Fibroblast of lung (primary cell): ENCODE measurements at places on chromosomes 4 and X. TPM values are rescaled to one million over a fixed set of nuclear protein-coding genes. Genes with fewer than 3 reads are reported as not detected.

DNA sequence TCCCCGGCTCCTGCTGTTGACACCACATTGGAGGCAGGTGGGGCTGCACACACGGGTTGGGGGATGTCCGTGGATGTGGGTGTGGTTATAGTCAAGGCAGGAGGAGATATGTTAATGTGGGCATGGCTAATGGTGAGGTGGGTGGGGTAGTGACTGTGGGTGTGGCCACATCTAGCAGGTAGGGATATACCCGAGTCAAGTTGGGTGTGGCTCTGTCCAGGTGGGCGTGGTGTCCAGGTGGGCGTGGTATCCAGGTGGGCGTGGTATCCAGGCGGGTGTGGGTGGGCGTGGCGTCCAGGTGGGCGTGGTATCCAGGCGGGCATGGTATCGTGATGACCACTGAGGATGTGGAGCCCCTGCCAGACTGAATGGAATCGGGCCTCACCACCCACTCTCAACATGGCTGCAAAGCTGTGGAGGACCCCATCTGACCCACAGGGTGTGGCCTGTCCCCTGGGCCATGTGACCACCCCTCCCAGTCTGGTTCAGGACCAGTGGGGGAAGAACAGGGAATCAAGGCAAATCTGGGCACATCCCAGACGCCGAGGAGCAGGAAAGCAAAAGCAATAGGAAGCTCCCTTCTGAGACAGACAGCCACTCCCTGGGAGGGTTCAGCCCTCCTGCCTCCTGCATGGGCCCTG is 21.0 kb downstream of the MAN2B2 start:
- no peak overlapping the region for H3K4me3 ChIP-seq
- H3K36me3 ChIP-seq, result peaks cover 7% of the 10 kb centered on the region
- DNase-seq, result no peak
- H3K27ac ChIP-seq, result no peak overlapping the region

GRCh38 chr4:52853351-52853750 is 8.8 kb upstream of the RASL11B start:
- peak; percentile 81 for DNase-seq
- H3K27me3 ChIP-seq, result peaks cover 2% of the 10 kb centered on the region
- H3K36me3 ChIP-seq, result no peaks in the 10 kb centered on the region
- peaks cover 11% of the 10 kb centered on the region for H3K4me1 ChIP-seq
- peak overlapping the region; percentile 7 for H3K27ac ChIP-seq

Gene TEC
- 1.5 and 5.3 TPM in 2 replicates for total RNA-seq

Gene SLC25A43
- total RNA-seq, result 22.6 and 31.0 TPM in 2 replicates

GRCh38 chr4:80154545-80154933 is 42.8 kb upstream of the PRDM8 start:
- no peaks in the 10 kb centered on the region for H3K27me3 ChIP-seq
- no peak overlapping the region for H3K27ac ChIP-seq
- H3K4me3 ChIP-seq, result no peak overlapping the region
- DNase-seq, result no peak
- no peaks in the 10 kb centered on the region for H3K4me1 ChIP-seq

GRCh38 chrX:115649461-115650063 is 88.6 kb downstream of the PLS3 start:
- no peaks in the 10 kb centered on the region for H3K27me3 ChIP-seq
- no peaks in the 10 kb centered on the region for H3K4me1 ChIP-seq
- no peak overlapping the region for H3K27ac ChIP-seq
- peaks cover 1% of the 10 kb centered on the region for H3K36me3 ChIP-seq

DNA sequence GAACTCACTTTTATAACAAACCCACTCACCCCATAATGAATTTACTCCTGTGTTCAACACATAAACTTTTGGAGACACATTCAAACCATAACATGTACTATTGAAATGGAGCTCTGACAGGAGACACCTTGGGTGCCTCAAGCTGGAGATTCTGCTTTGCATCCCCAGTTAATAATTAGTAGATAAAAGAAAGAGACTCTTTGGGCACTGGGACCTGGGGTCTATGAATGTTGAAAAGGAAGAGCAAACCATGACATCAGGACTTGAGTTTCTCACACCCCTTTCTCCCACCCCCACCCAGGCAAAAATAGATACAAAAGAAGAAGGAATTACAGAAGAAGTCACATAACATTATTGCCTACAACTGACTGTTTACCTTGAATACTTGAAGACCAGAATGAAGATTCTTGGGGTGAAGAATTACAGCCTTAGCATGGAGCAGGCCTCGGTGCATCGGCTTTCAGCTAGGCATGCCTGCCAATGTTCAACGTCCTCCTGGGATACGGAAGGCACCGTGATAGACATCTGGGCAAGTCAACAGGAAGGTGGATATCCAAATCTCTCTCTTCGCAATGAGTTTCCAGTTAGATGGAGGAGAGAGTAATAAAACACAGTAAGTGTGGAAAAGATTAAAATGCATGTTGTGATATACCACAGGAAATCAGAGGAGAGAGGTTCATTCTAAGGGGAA is 316.0 kb downstream of the TRIML1 start:
- no peaks in the 10 kb centered on the region for H3K27me3 ChIP-seq
- no peak overlapping the region for H3K27ac ChIP-seq
- no peaks in the 10 kb centered on the region for H3K36me3 ChIP-seq
- H3K4me1 ChIP-seq, result no peaks in the 10 kb centered on the region

DNA sequence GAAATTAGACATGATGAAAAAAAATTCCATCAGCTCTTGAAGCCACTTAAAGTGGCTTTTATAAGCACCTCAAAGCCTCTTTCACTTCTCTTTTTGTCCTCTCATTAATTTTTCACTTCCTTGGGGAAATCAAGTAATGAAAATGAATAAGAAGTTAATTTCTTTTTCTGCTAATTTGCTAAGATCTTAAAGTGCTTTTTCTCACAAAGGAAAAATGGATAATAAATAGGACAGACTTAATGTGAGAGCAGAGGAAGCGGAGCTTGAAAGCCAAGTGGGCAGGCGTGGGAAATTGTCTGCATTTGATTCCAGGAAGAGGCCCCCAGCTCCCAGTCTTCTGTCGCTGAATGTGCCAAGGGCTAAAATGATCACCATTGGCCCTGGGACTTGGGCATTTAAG is 28.6 kb downstream of the CDS1 start:
- no peaks in the 10 kb centered on the region for H3K4me1 ChIP-seq
- no peak overlapping the region for H3K27ac ChIP-seq
- no peak overlapping the region for H3K4me3 ChIP-seq
- no peaks in the 10 kb centered on the region for H3K36me3 ChIP-seq
- no peak for DNase-seq

Gene NWD2
- not detected in 2 replicates for total RNA-seq

GRCh38 chrX:46178763-46179162 is 366.5 kb downstream of the ZNF674 start:
- DNase-seq, result peak; percentile 74
- H3K4me1 ChIP-seq, result no peaks in the 10 kb centered on the region
- H3K4me3 ChIP-seq, result no peak overlapping the region
- no peak overlapping the region for H3K27ac ChIP-seq

Gene PDE6B
- 2.1 and 2.8 TPM in 2 replicates for total RNA-seq

Gene PAGE1
- total RNA-seq, result not detected in 2 replicates

- no peak overlapping the region for H3K27ac ChIP-seq
- H3K4me3 ChIP-seq, result no peak overlapping the region
- no peaks in the 10 kb centered on the region for H3K36me3 ChIP-seq
- peaks cover 18% of the 10 kb centered on the region for H3K27me3 ChIP-seq
- DNase-seq, result no peak
These were observed 71.8 kb downstream of the LARP7 start for GRCh38 chr4:112708772-112709171.

- H3K36me3 ChIP-seq, result no peaks in the 10 kb centered on the region
- no peaks in the 10 kb centered on the region for H3K27me3 ChIP-seq
- peaks cover 2% of the 10 kb centered on the region for H3K4me1 ChIP-seq
- no peak overlapping the region for H3K27ac ChIP-seq
- no peak overlapping the region for H3K4me3 ChIP-seq
- no peak for DNase-seq
These were observed 7.2 kb downstream of the STARD8 start for GRCh38 chrX:68654693-68655092.

Gene GSX2
- 0.33 TPM in 1 of 2 replicates, not detected in the other for total RNA-seq

Gene GAGE12G
- total RNA-seq, result not detected in 2 replicates

Gene TMPRSS11A
- not detected in 2 replicates for total RNA-seq

GRCh38 chr4:101135371-101136010 is 211.8 kb downstream of the PPP3CA start:
- no peaks in the 10 kb centered on the region for H3K27me3 ChIP-seq
- H3K4me3 ChIP-seq, result no peak overlapping the region
- DNase-seq, result no peak
- H3K27ac ChIP-seq, result no peak overlapping the region
- no peaks in the 10 kb centered on the region for H3K36me3 ChIP-seq

DNA sequence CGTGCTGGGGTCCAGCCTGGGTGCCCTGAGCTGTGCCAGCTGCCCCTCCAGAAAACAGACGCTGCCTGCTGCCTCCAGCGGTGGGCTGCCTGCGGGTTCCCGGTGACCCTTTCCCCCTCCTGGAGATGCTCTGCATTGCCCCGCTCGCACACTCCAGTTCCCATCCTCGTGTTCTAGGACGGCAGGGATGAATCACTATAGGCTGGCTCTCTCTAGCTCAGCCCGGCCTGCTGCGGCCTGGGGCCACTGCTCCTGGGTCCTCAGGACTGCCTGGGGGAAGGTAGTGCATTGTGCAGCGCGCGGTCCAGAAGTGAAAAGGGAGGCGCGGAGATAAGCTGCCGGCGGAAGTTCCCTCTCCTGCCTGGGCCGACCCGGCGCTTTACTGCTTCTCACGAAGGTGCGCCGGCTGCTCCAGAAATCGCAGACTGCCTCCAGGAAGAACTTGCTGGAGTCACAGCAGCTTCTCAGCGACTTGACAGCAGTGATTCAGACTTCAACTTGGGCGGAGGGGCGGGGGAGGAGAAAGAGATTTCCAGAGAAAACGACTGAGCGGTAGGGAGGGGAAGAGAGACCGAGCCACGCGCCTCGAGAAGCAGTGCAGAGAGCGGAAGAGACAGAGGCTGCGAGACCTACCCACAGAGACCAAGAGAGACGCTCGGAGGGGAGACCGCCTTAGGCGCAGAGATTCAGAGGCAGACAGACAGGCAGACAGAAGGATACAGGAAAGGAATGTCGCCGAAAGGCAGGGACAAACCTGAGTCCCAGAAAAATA is 6.7 kb upstream of the MSX1 start:
- H3K4me1 ChIP-seq, result peaks cover 6% of the 10 kb centered on the region
- no peaks in the 10 kb centered on the region for H3K36me3 ChIP-seq

GRCh38 chr4:139525414-139525813 is 30.6 kb downstream of the SETD7 start:
- H3K4me1 ChIP-seq, result peaks cover 9% of the 10 kb centered on the region
- H3K36me3 ChIP-seq, result peaks cover 6% of the 10 kb centered on the region
- no peak overlapping the region for H3K27ac ChIP-seq
- H3K27me3 ChIP-seq, result no peaks in the 10 kb centered on the region

DNA sequence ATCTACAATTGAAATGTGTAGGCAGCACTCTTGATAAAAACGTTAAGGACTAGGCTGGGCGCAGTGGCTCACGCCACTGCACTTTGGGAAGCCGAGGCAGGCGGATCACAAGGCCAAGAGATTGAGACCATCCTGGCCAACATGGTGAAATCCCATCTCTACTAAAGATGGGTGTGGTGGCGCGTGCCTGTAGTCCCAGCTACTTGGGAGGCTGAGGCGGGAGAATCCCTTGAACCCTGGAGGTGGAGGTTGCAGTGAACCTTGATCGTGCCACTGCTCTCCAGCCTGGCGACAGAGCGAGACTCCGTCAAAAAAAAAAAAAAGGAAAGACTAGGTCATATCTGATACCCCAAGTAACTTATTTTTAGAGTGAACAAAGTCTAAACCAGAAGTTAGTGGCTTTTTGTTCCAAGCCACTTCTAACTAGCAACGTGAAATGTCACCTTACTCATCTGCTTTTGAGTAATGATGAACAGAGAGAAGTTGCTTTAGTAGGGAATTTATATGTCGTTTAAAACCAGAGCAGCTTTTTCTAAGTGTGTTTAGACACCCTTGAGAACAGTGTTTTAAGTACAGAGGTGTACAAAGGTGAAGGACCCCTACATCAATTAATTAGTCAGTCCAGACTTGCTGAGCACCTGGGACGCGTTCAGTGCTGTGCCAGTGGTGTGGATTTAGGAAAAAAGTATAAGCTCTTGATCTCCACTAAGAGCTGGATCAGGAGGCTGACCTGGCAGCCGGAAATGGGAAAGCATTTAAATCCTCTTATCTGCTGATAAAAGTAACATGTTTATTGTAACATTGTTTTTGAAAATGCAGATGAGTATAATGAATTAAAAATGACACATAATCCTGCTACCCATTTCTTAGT is 23.5 kb downstream of the SPRY1 start:
- DNase-seq, result no peak
- H3K27ac ChIP-seq, result no peak overlapping the region
- H3K36me3 ChIP-seq, result no peaks in the 10 kb centered on the region
- H3K27me3 ChIP-seq, result no peaks in the 10 kb centered on the region
- no peak overlapping the region for H3K4me3 ChIP-seq

Gene ZNF157
- 0.17 and 0.26 TPM in 2 replicates for total RNA-seq

DNA sequence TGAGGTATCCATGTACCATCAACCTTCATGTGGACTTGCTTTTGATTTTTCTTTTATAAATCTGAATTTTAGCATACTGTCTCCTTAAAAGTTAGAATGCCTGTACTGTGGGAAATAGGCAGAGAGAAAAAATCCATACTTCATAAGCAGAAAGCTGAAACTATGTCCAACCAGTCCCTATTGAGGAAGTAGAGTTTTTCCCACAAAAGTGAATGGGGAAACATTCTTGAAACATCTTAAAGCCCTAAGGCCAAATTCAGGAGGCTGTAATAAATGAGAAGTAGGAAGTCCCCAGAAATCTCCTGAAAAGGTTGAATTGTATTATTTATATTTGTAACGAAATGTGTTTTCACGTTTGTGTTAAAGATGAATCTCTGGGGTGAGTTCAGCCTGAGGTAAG is 56.3 kb downstream of the ENOX2 start:
- H3K4me3 ChIP-seq, result no peak overlapping the region
- no peak for DNase-seq
- H3K27me3 ChIP-seq, result no peaks in the 10 kb centered on the region
- H3K4me1 ChIP-seq, result no peaks in the 10 kb centered on the region
- H3K27ac ChIP-seq, result no peak overlapping the region

Gene ADH4
- not detected in 2 replicates for total RNA-seq
